Posterior vena cava (tissue), 2 donors: ENCODE measurements at places on chromosomes 2 and 18.

- no peak for DNase-seq
These were observed 24.0 kb downstream of the PROKR1 start for GRCh38 chr2:68667371-68667770.

- no peak for DNase-seq
These were observed 45.0 kb downstream of the FAP start for GRCh38 chr2:162198239-162198638.

- no peak for DNase-seq
These were observed 65.7 kb downstream of the RRM2 start for GRCh38 chr2:10188211-10188610.

GRCh38 chr2:84849271-84849952, 31.5 kb downstream of the TRABD2A start:
- no peak for DNase-seq

DNA sequence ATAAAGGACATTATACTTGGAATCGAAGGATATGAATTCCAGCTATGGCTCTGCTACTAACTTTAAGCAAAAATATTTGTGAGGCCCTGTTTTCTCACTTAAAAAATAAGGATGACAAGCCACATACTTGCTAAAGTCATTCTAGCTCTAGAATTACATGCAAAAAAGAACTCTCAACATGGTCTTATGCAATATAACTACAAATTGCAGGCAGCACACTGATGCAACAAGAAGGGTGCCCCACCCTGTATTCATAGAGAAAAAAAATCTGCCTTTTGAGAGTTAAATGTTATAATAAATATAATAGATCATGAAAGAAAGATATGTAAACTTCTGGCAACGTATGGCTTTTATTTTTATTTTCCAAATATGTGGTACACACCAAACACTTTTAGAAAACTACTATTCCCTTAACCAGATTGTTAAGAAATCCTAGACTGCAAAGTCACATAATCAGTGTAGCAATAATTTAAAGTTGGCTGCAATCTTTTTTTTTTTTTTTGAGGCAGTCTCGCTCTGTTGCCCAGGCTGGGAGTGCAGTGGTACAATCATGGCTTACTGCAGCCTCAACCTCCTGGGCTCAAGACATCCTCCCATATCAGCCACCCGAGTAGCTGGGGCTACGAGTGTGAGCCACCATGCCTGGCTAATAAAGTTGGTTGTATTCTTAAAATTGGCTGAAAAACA, 40.2 kb upstream of the WDSUB1 start:
- DNase-seq, result no peak

DNA sequence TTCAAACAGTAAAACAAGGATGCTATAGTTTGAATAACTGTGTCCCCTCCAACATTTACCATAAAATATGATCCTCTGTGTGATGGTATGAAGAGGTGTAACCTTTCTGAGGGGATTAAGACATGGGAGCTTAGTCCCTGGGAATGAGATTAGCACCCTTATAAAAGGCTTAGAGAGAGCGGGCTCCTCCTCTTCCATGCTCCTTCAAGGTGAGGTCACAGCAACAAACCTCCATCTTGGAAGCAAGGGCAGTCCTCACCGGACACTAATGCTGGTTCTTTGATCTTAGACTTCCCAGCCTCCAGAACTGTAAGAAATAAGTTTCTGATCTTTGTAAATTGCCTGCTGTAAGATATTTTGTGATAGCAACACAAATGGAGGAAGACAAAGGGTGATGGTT, 700.3 kb downstream of the TMEM182 start:
- no peak for DNase-seq

DNA sequence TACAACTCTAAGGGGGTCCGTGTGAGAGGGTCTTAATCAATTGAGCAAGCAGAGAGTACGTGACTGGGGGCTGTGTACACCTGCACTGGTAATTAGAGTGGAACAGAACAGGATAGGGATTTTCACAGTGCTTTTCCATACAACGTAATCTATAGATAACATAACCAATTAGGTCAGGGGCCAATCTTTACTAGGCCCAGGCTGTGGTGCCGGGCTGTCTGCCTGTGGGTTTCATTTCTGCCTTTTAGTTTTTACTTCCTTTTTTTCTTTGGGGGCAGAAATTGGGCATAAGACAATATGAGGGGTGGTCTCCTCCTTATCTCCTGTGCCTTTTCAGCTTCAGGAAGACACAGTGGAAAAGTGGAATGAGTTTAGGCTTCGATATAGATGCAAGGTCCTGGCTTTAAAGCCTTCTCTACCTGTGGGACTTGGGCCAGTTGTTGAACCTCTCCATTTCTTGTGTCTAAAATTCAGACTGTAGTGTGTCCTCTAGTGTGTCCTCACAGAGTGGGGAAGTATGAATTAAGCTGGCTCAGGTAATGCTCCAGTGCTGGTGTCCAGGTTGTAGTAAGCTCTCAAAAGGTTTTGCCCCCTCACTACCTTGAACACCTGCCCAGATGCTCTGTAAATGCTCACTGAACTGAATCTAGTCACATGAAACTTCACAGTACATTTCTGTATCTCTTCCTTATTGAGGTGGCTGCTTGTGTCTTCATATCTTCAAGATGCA, 422.8 kb downstream of the SETBP1 start:
- DNase-seq, result no peak

GRCh38 chr18:62485684-62486083, 37.1 kb upstream of the ZCCHC2 start:
- no peak for DNase-seq

DNA sequence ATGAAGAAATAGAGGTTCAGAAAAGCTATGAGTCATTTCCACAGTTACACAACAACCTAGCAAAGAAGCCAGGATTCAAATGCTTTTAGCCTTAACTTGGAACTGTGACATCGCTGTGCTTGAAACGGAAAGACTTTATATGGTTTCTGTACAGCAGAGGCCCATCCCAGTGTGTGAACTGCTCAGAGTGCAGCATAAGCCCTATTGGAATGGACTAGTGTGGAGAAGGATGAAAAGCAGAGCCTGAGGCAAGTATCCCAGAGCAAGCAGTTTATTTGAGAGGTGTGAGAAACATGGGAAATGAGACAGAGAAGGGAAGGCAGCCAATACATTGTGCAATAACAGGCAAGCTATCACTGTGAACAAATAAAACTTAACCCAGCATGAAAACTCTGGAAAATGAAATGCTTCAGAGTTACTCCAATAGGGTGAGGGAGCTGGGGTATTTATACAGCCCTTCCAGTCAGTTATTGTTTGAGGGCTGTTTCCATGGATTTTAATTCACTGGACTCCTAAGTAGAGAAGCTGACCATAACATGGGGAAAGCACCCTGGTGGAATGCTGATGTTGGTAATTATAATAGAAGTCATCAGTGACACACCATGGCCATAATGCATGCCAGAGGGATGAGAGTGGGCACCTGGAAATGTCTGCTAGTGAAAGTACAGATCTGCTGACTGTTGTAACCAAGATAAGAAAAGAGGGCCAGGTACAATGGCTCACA, 254.0 kb upstream of the POU3F3 start:
- DNase-seq, result no peak

- DNase-seq, result no peak
These were observed 103.9 kb downstream of the NEB start for GRCh38 chr2:151630372-151630771.

GRCh38 chr2:37394796-37395555, 50.5 kb downstream of the QPCT start:
- DNase-seq, result no peak

DNA sequence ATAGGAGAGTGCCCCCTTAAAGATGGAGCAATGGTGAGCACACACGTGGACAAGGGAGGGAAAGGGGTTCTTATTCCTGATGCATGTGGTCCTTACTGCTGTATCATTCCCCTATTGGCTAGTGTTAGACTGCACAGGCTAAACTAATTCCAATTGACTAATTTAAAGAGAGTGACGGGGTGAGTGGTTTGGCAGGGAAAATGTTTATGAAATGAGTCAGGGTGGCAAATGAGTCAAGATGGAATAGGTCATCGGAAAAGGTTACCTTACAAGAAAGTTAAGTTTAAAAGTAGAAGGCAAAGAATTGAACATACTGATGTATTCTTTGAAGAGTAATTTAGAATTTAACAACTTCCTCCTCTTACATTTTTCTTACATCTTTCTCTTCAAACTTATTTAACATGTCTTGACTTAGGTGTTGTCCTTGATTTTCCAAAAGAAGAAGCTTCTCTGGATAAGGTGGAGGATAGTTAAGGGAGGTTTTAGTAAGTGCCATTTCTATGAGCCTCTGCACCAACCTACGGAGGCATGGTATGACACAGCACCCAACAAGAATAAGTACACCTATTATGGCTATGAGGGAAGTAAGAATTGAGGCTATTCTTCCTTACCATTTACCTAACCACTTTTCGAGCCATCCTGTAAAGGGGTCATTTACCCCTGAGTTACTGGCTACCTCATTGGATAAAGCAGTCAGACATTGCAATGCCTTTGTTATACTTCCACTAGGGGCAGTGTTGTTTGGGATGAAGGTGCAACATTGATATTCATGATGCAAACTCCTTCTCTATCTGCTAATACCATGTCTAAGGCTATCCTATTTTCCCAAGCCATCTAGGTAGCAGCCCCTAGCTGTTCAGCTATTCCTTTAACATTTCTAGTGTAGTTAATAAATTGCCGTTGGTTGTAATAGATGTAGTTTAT, 1345.8 kb upstream of the LRRTM1 start:
- DNase-seq, result no peak

- no peak for DNase-seq
These were observed 175.9 kb upstream of the CREB1 start for GRCh38 chr2:207353836-207354235.

DNA sequence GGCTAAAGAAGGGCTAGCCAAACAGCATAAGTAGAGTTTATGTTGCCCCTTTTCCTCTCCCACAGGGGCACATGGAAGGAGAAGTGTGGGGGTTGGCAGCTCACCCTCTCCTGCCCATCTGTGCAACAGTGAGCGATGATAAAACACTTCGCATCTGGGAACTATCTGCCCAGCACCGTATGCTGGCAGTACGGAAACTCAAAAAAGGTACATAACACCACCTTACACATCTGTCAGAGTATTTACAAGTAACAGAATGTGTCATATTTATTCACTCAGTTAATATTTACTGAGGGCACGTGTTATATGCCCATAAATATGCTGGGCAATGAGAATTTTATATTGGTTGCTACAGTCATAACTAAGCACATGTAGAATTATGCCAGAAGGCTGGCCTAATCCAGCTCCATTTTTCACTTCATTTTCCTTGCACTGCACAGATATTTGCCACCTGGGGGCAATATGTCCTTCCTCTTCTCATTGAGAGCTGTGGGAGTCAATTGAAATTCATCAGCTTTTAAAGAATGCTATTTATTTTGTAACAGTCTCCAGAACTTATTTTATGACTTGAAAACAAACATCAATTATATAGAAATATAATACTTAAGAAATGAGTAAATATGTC, 150.6 kb downstream of the RTN4 start:
- no peak for DNase-seq

DNA sequence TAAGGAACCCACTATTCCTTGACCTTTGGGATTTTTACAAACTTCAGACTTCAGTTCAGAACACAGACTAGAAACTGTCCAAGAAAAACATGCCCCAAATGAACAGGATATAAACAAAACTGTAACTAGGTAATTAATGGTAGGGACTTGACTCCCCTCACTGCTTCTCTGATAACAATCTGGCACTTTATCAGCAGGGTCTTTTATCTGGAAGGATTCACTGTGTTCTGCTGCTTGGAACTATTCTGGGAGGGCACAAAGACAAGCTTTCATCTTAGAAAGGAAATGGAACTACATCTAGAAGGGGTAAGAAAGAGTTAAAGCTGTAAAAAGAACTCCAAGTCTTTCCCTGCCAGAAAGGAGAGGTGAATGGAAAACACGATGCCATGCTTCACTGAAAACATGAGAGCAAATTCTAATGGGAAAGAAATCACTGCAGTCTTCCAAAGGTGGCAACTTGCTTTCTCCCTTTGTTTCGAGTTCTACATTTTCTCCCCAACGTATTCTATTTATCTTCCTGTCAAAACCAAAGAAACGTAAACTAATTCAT, 181.2 kb downstream of the THADA start:
- no peak for DNase-seq

DNA sequence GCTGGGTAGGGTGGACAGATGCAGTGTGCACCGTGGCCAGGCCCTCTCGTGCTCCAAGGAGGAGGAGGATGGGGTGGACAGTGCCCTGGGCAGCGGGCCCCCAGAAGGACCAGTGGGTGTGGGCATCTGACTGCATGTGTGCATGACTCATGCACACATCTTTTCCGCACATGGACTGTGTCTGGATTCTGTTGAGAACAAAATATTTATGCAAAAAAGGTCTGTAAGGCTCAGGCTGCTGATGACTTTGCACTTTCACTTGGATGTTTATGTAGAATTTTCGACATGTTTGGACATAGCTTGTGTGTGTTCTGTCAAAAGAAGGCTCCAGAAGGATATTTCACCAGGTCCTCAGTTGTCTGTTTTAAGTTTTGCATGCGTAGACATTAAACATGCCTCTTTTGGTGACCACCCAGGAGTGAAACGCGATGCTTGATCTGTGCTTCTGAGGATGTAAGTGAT, 45.6 kb downstream of the MTCL1 start:
- DNase-seq, result no peak

GRCh38 chr2:130796290-130796689, 40.4 kb upstream of the ARHGEF4 start:
- DNase-seq, result no peak

DNA sequence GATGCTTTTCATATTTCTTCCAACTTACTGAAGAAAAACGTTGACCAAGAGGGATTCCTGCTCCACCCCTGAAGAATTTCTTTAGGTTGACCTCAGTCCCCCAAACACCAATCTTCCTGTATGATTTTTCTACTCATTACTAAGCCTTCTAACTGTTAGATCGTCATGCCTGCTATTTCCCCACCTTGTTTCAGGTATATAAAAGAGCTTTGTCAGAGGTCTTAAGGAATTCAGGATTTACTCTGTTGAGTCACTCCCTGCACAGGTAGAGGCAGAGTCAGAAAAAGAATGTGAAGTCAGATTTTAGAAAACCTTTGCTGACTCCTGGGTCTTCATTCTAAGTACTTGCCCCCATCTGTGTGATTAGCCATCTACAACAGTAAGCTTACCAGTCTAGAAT, 83.8 kb upstream of the NOSTRIN start:
- DNase-seq, result no peak

GRCh38 chr2:226313060-226313459, 486.6 kb downstream of the IRS1 start:
- DNase-seq, result no peak

DNA sequence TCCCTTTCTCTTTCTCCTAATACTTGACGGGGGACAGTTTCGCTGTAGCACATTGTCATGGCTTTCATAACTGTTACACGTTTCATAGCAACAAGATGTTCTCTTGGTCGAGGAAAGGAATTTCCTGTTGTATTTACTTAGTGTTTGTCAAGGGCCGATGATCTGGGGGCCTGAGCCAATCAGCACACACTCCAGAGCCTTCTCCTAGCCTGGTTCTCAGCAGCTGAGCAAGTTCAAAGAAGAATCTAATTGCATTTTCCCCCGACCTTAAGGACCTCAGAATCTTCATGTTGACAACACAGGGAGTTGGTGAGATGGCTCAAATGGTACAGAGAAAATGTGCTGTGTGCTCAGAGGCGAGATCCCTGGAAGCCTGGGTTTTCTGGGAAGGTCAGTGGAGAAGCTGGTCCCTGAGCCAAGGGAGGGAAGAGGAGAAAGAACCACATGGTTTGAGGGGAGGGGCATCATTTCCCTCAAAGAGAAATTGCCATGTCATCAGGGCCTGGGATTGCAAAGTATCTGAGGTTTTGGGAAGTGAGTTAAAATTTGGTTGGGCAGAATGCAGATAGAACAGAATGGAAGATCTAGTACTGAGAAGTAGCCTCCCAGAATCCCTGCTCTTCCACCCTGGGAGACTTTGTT, 76.9 kb upstream of the AGAP1 start:
- DNase-seq, result no peak
